ENCODE measurements at places on chromosomes 5 and 9.
A peak's percentile ranks its signal among the peaks of the same experiment; 100 is the strongest.

- no peak for DNase-seq
Measured at GRCh38 chr5:113122053-113122452, 145.5 kb downstream of the DCP2 start.

DNA sequence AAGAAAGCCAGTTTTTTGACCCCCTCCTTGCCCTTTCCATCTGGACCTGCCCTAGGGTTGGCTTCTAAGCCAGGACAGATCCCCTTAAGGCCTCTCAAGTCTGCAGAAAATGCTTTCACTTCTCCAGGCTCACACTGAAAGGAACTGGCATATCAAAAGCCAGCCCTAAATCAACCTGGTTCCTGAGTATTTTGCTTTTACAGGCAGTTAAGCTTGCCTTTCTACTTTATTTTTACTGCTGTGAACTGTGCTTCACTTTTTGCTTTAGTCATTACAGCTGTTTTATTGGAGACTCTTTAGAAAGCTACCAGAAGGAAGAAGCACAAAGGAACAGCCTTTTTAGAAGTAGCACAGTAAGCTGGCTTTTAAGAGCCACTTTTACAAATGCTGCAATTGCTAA lies 5.0 kb downstream of the TARS1 start:
- no peak for DNase-seq

- DNase-seq, result no peak
Measured at GRCh38 chr9:76213751-76214150, 180.5 kb downstream of the RFK start.

DNA sequence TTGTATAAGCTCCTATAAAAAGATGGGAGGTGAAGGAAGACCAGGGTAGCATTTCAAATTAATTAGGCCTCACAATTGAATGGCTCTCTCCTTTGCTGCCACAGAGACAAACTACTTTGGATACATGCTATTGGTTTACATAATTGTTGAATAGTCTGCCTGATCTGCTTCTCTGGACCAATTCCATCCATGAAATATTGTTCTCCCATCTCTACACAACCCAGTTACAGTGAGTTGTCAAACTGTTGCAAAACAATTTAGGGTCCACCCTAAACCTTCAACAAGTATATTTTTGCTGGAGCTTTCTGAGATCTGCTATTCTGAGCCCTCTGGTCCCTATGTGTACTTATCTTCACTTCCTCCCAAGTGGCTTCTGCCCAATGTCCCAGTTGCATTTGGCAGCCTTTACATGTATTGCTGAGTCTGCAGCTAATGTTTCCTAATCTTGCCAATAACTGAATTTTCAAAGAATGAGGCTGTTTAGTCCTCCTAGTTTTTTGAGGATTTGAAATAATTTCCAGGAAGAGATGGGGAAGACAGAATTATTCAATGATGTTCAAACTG lies 38.9 kb downstream of the AGTPBP1 start:
- no peak for DNase-seq

- DNase-seq, result peak; percentile 89
Measured at GRCh38 chr5:138352071-138352721, at the start of gene KDM3B. Gene KDM3B, plus strand, starts transcription at chr5:138352685. Its CDS starts 111 bp downstream, at chr5:138352796.

DNA sequence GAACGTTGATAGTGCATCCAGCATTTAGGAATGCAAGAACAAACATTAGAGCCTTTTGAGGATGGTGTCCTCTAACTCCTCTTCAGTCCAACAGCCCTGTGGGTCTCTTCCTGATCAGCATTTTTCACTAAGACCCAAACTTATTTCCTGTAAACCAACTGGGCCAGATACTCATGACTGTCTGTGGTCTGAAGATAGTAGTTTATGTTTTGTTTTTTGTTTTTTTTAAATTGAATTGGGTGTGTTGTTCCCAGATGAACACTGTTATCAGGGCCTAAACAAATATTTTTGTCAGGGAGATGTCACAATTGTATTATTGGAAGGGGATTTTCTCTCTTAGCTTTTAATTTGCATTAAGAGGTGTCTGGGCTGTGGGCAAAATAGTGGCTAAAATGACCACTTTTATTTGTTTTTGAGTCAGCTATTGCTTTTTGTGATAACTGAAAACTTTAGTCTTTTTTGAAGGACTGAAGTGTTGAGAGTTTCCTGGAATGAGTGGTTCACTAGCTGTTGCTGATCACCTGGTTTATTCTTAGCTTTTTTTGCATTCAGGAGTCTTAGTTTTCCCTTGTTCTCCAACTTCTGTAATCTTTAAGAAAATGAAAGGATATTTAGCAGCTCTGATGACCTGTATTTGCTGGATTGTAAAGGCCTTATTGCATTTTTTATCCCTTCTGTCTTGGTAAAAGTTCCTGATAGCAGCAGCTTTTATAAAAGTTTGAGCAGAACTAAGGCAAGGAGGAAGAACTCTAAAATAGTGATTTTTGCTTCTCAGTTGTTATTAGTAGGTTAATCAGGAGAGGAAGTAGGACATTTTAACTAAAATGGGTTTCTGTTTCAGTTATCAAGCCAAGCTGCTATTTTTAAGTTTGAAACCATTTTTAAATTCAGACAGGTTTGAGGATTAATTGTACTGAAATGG lies 5.5 kb downstream of the MAN2A1 start:
- no peak for DNase-seq

DNA sequence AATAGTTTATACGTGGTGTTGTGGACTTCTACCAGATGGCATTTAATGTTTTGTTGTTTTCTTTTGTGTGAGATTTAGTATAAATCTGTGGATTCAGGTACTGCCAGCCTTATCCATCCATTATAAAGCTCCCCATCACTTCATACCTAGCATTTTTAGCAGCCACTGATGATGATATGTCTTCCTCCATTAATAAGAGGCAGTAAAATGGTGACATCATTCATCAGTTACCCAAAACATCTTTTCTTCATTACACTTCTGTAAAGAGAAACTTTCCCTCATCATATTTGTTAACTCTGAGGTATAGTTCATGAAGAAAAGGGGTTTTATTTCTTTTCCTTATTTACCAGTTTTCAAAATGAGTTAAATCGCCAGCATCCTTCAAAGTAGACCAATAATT lies 19.4 kb downstream of the CHD1 start:
- DNase-seq, result no peak

GRCh38 chr5:175542232-175542965 lies 64.0 kb downstream of the SFXN1 start:
- DNase-seq, result no peak

- no peak for DNase-seq
Measured at GRCh38 chr5:172617817-172618216, 23.2 kb upstream of the NEURL1B start.

DNA sequence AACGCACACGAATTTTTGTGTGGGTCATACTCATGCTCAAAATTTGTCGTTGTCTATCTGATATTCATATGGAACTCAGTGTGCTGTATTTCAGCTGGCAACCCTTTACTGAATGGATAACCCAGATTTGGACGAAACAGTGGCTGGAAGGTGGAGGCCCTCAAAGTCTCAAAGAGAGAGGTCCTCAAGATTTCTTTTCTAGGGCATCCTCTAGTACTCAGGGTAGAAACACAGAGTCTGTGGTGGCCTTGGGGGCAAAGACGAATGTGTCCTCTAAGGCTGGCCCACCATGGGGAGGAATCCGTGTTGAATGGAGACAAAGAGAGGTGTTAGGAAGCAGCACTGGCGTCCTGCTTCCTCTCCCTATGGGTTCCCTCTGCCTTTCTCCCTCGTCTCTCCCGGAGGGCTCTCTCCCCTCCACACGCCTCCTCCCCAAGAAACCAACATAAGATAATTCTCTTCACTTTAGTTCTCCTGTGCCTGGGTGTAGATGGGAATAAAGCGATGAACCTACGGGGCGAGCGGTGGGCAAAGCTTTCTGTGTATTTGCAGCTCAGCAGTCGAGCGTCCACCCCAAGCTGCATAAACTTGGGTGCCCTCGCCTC lies 333.7 kb downstream of the CWC27 start:
- DNase-seq, result no peak

DNA sequence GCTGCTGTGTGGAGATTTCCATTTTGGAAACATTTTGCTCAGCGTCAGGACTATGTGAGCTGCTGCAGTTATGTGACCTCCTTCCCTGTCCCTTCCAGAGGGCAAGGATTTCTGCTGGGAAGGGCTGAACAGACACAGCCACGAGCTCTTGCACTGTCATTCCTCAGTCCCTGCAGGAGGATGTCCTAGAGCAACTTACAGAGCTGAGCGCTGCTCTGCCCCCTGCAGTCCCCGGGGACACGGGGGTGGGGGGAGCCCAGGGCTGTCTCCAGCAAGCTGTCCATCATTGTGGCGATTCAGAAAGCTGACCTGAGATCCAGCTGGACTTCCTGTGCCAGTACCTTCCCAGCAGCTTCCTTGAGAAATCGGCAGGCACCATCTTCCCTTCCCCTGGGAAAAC lies 28.0 kb upstream of the MAP1B start:
- DNase-seq, result no peak

DNA sequence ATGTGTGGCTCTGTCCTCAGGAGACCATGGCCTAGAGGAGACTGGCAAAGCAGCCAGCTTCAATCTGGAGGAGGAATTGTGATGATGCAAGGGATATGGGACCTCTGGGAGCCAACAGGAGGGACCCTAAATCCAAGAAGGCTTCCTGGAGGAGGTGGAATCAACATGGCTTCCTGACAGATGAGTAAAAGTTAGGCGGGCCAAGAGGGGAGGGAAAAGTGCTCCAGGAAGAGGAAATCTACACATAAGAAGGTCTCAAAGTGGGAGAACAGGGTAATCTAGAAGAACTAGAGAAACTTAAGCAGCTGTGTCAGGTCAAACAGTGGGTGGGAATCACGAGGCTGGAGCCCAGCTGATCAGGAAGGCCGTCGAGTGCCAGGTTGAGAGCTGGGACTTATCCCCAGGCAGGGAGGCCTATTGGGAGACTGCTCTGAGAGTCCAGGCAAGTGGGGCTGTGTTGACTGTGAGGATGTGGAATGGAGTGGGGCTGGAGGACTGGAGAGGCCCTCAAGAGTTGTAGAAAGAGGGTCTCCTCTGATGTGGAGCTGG lies 119.1 kb downstream of the C9orf50 start:
- no peak for DNase-seq

- DNase-seq, result no peak
Measured at GRCh38 chr9:74431467-74431866, 65.7 kb upstream of the RORB start.

- no peak for DNase-seq
Measured at GRCh38 chr9:84791643-84792042, 122.1 kb downstream of the NTRK2 start.

DNA sequence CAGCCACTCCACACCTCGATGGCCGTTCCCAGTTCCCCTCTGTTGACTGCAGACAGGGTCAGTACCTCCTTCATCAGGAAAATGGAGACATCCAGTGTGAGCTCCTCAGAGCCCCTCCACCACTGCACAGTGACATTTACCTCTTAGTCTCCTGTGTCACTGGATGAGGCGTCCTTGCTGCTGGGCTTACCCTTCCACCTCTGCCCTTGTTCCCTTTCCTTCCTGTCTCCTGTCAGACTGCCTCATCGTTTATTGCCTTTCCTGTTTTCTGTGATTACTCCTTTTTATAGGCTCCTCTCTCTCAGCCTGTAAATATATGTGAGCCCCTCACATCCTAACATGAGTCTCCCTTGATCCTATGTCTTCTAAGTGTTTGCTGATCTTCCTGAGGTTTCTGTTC lies 23.2 kb upstream of the SPTAN1 start:
- no peak for DNase-seq

- DNase-seq, result no peak
Measured at GRCh38 chr9:123435471-123435870, 79.5 kb downstream of the CRB2 start.

DNA sequence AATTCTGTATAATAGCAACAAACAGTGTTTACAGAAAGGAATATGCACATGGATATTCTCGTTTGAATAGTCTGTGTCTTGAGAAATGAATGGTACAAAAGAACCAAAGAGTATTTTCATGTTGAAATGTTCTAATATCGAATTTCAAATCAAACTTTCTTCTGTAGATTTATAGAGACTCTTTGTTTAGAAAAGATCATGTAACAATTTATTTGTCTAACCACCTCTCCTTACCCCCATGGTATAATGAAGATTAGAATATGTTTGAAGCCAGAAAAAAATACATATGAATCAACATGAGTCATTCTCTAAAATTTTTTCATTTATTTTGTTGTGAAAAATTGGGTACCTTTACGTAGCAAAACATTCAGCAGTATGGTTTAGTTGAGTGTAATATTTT lies 285.6 kb downstream of the PRR16 start:
- DNase-seq, result no peak

DNA sequence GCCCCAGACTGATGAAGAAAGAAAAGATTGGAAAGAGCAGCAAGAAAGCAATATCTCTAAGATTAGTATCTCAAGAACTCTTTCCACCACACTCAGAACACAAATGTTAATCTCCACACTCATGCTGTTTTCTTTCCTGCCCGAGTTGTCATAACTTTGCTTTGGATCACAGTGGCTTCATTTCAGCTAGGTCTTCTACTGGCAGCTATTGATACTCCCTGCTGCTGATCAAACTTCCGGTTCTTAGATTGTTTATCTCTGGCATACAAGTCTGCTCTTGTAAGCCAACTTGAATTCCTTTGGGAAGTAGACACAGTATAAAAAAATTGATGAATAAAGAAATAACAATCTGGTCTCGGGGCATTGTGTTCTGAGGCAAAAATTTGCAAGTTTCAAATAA lies 77.7 kb upstream of the SPEF2 start:
- DNase-seq, result no peak

GRCh38 chr5:37658440-37658839 lies 181.4 kb downstream of the GDNF start:
- no peak for DNase-seq

DNA sequence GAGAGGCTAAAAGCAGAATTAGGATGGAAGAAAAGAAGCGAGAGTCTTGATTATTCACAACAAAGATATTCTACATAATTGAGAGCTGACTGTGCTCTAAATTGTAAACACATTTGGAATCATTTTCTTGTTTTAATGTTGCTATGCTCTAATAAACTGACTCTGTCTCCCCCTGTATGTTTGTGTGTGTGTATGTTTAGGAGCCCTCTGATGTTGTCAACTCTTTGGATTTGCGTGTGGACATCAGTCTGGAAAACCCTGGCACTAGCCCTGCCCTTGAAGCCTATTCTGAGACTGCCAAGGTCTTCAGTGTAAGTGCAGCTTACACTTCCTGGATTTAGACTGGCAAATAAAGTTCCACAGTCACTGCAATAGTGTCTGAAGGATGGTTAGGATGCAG lies 37.8 kb downstream of the MOCS2 start:
- no peak for DNase-seq

DNA sequence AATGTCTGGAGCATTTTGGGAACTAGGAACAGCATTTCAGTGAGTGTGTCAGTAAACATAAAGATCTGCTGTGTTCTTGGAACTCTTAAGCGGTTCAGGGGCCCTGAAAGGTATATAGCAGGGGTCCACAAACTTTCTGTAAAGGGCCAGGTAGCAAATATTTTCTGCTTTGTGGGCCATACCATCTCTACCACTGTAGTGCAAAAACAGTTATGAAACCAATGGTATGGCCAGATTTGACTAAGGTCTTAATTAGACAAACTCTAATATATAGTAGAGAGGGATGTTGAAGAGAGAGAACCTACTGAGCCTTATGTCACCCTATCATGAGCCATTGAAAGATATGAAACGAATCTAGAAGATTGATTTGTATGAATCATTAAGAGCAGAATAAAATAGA lies 5.3 kb downstream of the TNPO1 start:
- no peak for DNase-seq
